ENCODE measurements at places on chromosomes 16 and 17. TPM values are rescaled to one million over a fixed set of nuclear protein-coding genes. Genes with fewer than 3 reads are reported as not detected.
A peak's percentile ranks its signal among the peaks of the same experiment; 100 is the strongest.

DNA sequence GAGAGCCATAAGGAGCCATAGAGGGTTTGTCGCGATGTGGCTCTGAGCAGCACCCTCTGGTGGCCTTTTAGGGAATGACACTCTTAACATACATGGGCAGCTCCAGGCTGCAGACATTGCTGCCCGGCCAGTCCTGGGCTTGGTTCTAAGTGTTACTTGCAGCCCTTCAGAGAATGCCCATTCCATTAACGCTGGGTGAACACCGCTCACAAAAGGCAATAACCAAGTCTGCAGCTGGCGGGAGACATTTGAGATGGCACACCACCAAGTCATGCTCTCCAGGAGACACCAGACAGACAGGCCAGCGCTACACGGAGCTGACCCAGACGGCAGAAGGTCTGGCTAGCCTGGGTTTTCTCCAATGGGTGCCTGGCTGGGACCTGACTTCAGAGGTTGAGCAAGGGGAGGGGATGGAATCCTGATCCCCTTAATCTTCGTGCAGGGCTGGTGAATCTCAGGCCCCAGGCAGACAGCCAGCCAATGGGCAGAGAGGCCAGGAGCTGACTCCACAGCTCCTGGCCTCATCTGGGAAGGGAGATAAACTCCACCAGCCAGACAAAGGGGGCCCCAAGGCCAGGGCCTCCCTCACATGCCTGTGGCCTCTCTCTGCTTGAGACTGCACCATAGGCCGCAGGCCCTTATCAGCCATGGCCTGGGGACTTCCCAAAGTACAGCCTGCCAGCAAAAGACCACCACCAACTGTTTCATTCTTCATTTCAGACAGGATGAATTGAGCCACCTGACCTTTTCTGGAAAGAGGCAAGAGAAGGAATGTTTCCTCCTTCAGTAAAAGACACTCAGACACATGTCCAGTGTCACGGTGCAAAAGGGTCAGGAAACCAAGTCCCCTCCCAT is 58.8 kb downstream of the ZDHHC7 start:
- DNase-seq, result peak; percentile 75

DNA sequence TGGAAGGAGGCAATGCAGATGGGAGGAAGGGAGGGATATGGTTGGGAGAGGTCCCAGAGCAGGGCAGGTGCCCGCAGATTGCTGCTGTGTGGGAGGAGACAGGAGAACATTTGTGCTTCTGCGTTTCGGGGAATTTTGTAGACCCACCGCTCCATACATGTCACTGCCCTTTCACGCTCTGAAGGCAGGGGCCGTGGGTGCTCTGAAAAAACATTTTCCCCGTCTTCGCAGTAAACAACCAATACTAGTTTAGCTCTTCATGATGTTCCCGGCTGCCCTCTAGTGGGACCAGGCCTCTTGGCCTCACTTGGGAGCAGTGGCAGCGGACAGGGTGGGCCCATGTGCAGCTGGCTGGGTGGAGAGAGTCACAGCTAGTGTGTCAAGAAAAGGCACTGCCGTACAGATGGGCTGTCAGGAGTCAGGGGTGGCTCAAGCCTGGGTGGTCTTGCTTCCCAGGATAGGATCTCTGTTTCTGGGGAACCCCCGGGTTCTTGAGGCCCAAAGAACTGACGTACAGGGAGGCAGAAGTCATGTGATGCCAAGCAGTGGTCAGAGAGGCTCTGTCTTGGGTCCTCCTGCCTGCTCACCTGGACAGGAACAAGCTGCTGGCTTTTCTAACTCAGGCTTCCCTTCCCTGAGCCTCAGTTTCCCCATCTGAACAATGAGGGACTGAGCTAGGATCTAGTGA is 46.5 kb upstream of the CPNE2 start:
- no peak for DNase-seq

- DNase-seq, result no peak
These were observed 9.2 kb downstream of the FAM20A start for GRCh38 chr17:68592009-68592408.

DNA sequence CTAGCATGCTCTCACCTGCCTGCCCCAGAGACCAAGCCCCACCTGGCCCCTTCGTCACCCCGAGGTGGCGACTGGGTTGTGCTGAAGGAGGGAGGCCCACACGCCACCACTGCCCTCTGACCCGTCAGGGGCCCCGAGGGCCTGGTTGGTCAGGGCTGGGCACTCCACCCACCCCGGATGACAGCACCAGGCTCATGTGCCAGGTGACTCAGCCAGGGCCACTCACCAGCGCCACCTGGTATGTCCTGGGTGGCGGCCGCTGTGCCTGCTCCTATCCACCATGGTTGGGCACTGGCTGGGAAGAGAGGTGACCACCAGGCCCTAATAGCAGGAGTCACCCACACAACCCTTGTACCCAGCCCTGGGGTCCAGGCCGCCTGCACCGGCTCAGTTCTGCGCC is 68.9 kb downstream of the JPH3 start:
- no peak for DNase-seq

CCL4 gene
- 2.8 TPM for total RNA-seq

- no peak for DNase-seq
These were observed 166.9 kb downstream of the C16orf95 start for GRCh38 chr16:87150262-87150661.
